ENCODE measurements at places on chromosomes 1 and 21.

DNA sequence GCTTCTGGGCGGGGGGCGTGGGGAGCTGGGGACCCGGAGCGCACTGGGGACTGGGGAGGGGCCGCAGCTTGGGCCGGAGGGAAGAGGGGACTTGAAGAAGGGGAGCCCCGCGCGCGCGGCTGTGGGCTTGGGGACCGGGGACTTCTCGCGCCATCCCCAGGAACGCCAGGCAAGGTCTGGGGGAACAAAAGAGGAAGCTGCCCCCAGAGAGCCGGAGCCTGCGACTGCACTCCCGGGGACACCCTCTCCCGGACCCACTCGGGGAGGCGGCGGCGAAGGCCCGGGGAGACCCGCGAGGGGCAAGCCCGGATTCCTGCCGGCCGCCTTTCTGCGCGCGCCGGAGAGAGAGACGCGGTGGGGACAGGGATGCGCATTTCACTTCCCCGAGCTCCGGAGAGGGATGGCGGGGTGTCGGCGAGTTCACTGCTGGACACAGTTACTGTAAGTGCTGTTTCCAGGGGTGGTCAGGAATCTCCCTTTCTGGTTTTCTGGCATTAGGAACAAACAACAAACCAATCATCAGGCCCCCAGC, 732 bp downstream of the ABCG1 start:
- peak; percentile 65 for DNase-seq

DNA sequence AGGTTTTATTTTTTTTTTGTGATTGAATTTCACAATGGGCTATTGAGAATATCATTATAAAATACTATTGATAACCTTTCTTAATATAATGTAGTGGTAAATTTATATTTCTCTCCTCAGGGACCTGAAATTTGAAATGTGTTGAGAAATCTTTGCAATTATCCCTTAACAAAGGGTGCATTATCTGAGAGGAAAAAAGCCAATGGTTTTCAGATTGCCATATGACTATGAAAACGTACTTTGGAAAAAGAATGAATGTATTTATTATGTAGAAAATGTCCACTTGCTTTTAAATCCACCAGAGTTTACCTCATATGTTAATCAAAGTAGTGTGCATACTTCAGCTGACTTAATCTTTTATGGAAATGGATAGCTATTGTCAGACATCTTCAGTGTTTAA, 441.1 kb downstream of the AMY1C start:
- DNase-seq: no peak

- no peak for DNase-seq
Measured at GRCh38 chr1:187445066-187445465, 616.3 kb downstream of the PLA2G4A start.

- DNase-seq: no peak
Measured at GRCh38 chr1:57532299-57532698, 108.4 kb upstream of the DAB1 start.

DNA sequence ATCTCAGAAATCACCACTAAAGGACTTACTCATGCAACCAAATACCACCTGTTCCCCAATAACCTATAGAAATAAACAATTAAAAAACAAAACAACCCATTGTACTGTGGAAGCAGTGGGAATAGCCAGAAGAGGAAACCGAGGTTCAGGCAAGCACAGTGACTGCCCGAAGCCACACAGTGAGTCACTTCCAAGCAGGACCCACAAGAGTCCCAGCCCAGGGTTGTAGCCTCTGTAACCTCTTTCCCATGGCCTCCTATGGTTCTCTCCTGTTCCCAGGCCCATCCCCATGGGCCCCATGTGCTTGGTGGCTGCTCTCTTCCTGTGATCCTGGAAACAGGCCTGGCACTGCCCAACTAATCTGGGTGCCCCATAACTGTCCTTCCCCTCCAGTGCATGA, 29.0 kb upstream of the HTR1D start:
- no peak for DNase-seq

GRCh38 chr21:15534450-15534886, 195.3 kb upstream of the USP25 start:
- DNase-seq: no peak

- DNase-seq: no peak
Measured at GRCh38 chr1:199075792-199076191, 437.0 kb downstream of the PTPRC start.

- no peak for DNase-seq
Measured at GRCh38 chr1:53652441-53653199, 86.3 kb downstream of the GLIS1 start.

DNA sequence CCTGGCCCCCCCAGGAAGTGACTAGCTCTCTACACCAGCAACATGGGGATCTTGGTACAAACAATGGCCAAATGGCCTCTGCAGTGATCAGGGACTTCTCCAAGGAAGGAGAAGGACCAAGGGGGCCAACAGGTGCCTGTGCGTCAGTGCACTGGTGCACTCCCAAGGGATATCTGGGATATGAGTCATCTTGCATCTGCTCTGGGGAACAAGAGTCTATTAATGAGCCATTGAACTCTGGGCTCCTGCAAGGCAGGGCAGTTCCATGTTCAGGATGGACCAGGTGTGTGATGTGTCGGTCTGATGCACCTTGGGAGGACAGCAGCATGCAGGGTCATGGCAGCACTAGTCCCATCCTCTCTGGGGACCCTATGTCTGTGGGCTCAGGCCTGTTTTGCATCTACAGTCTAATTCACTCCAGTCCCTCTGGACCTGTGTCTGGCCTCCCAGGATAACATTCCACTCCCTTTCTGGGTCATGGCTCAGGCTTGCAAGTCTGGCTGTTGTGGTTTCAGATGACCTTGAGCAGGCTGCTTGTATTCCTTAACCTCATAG, 125.3 kb downstream of the TRABD2B start:
- no peak for DNase-seq

- DNase-seq: no peak
Measured at GRCh38 chr1:17200246-17200645, 4.7 kb upstream of the PADI1 start.

DNA sequence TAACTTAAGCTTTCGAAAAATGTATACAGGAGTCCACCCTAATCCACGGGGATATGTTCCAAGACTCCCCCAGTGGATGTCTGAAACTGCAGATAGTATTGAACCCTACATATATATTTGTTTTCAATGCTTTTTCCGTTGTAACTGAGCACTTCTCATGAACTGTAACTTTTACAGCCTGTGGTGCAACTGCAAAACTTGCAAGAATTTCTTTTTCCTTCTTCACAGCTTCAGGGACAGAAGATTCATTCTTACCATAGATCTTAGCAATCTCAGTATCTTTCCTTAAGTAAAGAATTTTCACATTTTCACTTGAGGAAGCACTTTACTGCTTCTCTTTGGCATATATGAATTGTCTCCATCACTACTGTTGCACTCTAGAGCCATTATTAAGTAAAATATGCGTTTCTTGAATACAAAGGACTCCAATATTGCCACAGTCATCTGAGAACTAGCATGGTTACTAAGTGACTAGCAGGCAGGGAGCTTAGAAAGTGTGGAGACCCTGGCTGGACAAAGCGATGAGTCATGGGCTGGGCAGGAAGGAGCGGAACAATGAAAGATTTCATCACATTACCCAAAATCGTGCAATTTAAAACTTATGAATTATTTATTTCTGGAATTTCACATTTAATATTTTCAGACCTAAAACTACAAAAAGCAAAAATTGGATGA, 14.1 kb downstream of the DPYD start:
- no peak for DNase-seq

GRCh38 chr1:208242941-208243526, 1.1 kb downstream of the PLXNA2 start:
- DNase-seq: peak; percentile 57

DNA sequence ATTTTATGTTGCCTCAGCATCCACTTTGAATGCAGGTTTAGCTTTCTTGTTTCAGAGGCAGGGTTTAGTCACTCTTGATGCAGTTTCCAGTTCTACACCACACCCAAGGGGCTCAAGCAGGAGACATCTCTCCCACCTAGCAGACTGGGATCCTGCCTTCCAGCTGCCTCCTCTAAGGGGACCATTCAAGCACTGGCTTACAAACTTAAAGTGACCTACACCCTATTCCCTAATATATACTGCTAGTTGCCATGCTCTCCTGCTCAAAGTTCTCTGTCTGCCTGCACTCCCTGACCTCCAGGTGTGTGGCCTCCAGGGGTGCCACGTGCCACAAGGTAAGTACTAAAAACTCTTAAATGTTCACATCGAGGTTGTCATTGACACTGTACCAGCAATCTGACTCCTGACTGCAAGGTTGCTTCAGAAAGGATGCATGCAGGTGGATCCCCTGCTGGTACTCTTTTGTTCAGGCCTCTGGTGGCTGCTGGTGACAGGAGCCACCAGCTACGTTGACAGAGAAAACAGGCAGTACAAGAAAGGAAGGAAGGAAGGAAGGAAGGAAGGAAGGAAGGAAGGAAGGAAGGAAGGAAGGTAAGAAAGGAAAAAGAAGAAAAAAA, 185.9 kb downstream of the COQ8A start:
- no peak for DNase-seq

DNA sequence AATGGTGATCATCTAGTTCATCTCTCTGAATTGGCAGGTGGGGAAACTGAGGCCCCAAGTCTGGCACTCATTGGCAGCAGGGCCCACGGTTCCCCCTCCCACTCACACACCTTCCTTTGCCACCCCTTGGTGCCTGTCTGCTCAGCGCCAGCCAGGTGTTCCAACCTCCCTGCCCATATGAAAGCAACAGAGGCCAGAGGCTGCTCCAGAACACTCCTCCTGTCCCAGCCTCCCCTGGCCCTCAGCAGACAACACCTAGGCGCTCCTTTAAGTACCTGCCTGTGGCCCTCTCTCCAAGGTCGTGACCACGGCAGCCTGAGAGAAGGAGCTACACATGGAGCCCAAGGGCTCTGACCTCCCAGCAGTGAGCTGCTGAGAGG, 362.3 kb upstream of the VAMP3 start:
- no peak for DNase-seq

DNA sequence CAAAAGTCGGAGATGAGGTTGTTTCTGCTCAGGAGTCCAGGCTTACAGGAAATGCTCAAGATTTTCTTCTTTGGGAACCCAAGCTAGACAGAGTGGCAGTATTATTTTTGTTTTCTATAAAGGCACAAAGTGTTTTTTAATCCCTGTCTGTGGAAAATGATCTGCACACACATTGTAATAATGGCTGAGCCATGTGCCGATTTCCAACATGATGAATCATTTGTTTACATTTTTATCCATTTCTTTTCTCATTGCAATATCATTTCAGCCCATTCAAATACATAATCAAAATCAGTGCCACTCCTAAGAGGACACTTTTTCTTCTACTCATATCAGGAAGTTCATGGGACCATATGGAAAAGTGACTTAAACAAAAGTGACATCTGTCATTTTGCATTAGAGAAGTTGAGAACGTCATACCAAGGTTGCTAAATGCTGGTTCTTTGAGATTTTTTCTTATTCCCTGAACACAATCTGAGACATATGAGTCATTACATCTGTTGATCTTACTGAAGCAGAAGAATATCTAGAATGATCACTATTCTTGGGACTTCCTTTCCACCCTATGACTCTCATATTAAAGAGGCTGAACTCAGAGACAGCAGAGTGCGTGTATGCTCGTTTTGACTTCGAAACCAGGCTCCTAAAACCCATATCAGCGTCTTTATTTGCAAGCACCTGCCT, 44.9 kb downstream of the ACTA1 start:
- DNase-seq: no peak

- no peak for DNase-seq
Measured at GRCh38 chr1:89310505-89310904, 37.8 kb upstream of the GBP5 start.

GRCh38 chr1:210647406-210648333, 319.0 kb downstream of the HHAT start:
- no peak for DNase-seq

DNA sequence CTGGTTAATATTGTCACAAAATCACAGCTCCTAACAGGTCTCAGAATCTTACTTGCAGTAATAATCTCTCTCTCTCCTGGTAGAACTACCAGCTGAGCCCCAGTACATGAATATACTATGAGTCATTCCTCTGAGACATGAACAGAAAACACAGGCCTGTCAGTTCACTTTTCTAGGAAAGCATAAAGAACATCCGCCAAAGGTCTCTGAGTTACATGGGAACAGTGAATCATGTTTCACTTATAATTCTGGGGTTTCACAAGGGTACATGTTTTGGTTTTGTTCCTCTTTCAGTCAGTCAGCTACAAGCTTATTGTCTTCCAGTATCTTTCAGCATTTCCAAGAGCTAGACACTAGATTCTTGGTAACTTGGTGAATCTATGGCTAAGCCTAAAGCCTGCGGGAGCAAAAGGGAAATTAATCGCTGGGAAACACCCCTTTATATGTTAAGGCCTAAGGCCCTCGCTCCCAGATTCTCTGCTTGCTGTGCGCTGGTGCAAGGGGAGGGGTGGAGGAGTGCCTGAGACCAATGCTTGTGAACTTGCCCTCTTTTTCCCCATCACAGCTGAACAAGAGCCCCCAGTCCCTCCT, 31.7 kb downstream of the IFNGR2 start:
- DNase-seq: no peak

DNA sequence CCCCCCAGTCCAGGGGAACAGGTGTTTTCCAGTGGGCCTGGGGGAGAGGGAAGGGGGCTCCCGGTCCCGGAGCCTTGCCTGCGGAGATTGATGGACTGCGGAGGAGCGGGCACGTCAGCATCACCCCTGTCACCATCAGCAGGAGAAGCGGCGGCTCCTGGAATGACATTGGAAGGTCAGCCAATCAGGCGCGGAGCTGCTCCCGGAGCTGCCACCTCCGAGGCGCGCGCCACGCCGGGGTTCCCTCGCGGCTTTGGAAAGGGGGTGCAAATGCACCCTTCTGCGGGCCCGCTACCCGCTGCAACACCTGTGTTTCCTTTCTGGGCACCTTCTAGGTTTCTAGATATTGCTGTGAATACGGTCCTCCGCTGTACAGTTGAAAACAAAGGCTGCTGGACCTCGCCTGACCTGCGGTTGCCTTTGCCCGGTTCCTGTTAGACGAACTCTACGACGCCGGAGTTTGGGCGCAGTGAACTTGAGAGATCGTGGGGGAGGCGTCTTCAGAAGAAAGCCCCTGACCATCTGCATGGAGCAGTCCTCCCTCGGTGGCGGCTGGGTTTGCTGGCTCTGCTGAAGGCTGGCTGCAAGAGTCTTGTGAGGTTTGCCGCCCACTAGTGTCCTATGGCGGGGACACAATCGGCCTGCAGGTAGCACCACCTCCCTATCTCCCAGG, 5.3 kb downstream of the DSCAM start:
- DNase-seq: peak; percentile 95

GRCh38 chr1:40789342-40789598, 5.7 kb downstream of the KCNQ4 start:
- no peak for DNase-seq

DNA sequence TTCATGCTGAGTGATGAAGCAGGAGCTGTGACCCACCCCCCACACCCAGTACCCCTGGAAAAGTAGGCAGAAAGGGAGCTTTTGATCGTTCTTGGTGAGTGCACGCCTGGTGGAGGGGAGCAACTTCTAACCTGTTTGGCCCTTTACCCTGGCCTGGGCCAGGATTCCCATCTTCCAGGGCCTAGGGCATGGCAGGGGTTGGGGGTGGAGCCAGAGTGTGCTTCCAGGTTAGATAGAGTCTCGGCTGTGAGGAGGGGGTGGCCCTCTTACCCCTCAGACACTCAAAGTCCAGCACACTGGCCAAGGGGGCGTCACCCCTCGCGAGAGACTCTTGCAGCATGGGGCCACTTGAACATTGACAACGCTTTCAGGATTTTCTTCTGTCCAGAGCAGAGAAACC, 236.6 kb downstream of the GRIK3 start:
- DNase-seq: no peak

- no peak for DNase-seq
Measured at GRCh38 chr1:62625415-62625814, 28.1 kb downstream of the ANGPTL3 start.

- no peak for DNase-seq
Measured at GRCh38 chr1:154440036-154440804, 35.1 kb downstream of the IL6R start.

- no peak for DNase-seq
Measured at GRCh38 chr1:45477646-45478045, 13.3 kb downstream of the TESK2 start.

- DNase-seq: no peak
Measured at GRCh38 chr1:22104865-22105437, 37.9 kb downstream of the WNT4 start.
